GM23338 (cell line): ENCODE measurements at places on chromosomes 5 and 9. TPM values are rescaled to one million over a fixed set of nuclear protein-coding genes. Genes with fewer than 3 reads are reported as not detected.

DNA sequence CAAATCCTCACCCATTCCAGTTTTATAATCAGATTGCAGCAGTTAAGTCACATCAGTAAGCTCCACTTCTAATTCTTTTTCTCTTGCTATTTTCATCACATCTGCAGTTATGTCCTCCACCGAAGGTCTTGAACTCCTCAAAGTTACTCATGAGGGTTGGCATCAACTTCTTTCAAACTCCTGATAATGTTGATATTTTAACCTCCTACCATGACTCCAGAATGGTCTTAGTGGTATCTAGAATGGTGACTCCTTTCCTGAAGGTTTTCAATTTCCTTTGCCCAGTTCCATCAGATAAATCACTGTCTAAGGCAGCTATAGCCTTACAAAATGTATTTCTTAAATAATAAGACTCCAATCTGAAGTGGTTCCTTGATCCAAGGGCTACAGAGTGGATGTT, 53.8 kb upstream of the EDIL3 start:
- DNase-seq = no peak

The GABBR2 gene
- polyA plus RNA-seq = 0.49 and 0.89 TPM in 2 replicates

DNA sequence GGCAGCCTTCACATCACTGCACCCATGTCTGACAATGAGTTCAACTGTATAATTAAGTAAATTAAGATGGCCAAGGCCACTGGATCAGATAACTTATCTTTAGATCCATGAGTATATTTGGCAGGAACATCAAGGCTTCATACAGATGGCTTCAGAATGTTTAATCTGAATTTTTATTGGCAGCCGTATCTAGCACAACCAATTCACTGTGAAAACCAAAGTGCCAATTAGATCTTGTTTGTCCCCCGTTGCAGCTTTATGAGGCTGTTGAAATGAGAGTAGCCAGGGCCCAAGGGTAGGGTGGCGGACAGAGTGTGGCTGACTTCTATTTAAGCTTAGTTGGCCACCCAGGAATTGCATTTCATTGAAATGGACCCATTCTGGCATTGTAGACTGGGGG, 137.7 kb downstream of the SYK start:
- no peak for DNase-seq

The LSM11 gene
- polyA plus RNA-seq = 1.2 TPM in 2 replicates

DNA sequence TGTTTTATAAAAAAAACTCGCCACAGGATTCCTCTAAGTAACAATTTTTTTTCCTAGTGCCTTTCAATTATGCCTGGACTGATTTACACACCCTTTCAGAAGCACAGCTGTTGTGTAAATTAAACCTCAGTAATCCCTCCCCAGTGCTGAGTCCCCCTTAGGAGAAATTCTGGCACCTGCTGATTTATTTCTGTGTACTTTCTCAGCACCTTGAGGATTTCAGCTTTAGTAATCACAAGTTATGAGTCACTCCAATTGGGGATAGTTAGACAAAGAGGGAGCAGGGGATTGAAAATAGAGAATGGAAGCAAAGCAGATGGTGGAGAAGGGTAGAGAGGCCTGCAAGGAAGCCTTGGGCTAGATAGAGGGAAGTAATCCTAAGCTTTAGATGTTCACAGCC, 171.7 kb downstream of the TTLL11 start:
- DNase-seq = no peak

The SLC6A3 gene
- 0.31 and 0.76 TPM in 2 replicates for polyA plus RNA-seq

The TRPM6 gene
- polyA plus RNA-seq = 0.23 and 0.40 TPM in 2 replicates

DNA sequence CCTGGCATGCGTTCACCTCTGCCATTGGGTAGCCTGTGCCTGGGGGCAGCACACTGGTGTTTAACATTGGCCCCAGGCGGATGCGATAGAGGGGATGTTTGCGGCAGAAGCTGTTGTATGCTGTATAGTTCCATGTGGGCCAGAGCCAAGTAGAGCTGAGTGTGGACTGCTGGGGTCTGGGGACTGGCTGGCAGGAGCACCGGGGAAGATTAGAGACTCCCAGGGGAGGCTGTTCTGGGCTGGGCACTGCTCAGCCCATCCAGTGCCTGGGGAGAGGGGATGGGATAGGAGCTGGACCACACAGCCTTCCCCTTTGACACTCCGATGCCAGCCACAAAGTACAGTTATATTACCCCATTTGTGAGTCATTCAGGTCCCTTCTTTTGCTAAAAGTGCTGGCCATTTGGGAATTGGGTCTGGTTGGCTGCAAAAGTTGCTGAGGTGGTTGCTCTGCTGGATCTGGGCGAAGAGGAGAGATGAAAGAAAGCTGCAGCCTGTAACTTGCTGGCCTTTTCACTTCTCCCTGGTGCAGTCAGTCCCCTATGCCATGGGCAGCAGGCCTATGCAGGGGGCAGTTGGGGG, 73.8 kb downstream of the RGS3 start:
- no peak for DNase-seq

The PCDHGA6 gene
- polyA plus RNA-seq = 0.99 and 1.2 TPM in 2 replicates

DNA sequence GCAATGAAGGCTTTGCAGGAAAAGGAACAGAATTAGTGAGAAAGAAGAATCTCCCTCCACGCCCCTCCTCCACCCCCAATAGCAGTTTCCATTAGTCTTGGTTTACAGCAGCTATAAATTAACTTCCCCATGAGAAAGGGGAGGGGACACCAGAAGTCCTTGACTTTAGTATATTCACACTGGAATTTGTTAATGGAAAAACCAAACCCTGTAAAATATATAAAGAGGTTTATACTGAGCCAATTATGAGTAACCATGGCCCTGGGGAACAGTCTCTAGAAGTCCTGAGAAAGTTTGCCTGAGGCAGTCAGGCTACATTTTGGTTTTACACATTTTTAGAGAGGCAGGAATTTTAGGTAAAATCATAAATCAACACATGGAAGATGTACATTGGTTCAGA, 88.5 kb downstream of the ALDH1A1 start:
- no peak for DNase-seq

- no peak for DNase-seq
Measured at GRCh38 chr5:164351245-164351834, 845.9 kb downstream of the MAT2B start.
